ENCODE measurements at places on chromosomes 3 and 15.

- DNase-seq, result no peak
Observed at GRCh38 chr3:191227541-191227940, 28.5 kb downstream of the OSTN start.

GRCh38 chr3:155302891-155303290, 9.4 kb upstream of the STRIT1 start:
- DNase-seq, result no peak

DNA sequence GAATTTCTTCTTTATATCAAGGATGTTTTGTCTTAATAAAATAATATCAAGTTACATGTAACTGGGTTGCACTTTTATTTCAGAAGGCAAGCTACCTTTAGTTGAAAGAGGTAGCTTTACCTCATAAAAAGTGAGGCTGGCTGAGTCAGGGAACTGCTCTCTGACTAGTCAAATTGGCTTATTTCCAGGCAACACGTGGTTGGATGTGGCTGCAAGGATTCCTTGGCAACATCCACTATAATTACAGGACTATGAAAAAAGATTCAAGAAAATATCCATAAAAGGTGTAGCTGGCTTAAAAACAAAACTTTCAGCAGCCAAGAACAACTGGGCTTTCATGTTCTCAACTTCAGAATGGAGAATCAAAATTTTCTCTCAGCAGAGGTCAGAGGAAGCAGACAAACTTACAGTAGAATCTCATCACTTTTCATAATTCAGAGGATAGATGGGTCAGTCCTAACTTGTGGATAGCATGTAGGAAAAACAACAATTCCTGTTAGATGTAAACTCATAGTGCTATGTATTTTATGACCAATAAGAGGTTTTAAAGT, 779.1 kb downstream of the MECOM start:
- DNase-seq, result no peak

GRCh38 chr15:28098360-28098765, 752 bp downstream of the OCA2 start:
- no peak for DNase-seq

GRCh38 chr3:193210618-193211017, 30.4 kb upstream of the PLAAT1 start:
- DNase-seq, result no peak

GRCh38 chr3:35800960-35801459, 161.7 kb downstream of the ARPP21 start:
- no peak for DNase-seq

GRCh38 chr15:50183112-50183794, 1.3 kb downstream of the SLC27A2 start:
- DNase-seq, result peak; percentile 24

DNA sequence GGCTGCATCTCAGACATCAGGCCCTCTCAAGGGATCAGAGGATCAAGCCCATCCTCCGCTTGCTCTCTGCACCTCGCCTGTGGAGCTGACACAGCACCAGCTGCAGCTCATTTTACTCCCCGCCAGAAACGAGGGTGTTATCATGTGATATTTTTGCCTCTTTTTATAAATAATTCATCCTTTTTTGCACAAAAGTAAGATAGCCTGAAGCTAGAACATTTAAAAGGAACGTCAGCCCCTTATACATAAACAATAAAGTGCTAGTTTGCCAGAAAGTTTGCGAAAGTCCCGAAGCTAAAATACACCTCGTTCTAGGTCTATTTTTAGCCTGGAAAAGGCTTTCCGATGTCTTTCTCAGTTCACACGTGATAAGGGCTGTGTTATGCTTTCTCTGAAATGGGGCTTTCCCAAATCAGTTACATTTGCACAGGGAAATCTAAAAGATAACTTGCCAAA, 9.6 kb upstream of the FAM174B start:
- DNase-seq, result no peak

GRCh38 chr15:40991355-40991754, 38.1 kb downstream of the CHAC1 start:
- DNase-seq, result no peak

DNA sequence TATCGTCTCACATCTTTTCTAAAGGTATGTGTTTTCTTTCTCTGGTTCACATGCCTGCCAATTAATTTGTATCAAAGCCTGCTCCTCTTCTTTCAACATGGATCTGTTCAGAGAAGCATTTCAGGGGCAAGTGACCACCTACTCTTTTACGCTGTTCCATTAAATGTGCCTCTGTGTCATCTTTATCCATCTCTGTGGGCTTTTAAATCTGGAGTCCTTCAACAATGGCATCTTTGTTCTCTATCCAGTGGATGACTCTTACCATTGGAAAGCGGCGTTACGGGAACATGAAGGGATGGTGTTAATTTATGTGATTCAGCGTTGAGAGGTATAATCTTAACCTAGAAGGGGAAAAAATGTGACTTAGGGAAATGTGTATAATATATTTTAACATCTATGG, 92.7 kb upstream of the CFAP20DC start:
- DNase-seq, result no peak

DNA sequence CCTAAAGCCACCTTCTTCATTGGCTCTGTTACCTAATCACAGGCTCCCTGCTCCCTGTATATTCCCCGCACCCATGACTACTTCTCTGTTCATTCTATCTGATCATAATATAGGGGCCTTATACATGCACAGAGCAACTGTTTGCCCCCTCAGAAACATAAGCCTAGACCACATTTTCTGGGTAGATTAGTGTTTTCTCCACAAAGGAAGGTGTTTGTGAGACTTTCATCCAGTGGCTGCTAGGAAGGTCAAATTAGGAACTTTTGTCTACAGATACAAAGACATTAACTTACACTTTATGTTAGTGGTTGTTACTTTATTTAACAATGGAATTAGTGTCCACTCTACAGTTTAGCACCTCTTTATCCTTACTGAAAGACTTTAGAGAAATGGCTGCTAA, 174.9 kb downstream of the GHSR start:
- no peak for DNase-seq

- DNase-seq, result no peak
Observed at GRCh38 chr15:31585240-31585639, 258.6 kb downstream of the KLF13 start.

GRCh38 chr3:187322291-187322690, 30.8 kb upstream of the MASP1 start:
- no peak for DNase-seq

DNA sequence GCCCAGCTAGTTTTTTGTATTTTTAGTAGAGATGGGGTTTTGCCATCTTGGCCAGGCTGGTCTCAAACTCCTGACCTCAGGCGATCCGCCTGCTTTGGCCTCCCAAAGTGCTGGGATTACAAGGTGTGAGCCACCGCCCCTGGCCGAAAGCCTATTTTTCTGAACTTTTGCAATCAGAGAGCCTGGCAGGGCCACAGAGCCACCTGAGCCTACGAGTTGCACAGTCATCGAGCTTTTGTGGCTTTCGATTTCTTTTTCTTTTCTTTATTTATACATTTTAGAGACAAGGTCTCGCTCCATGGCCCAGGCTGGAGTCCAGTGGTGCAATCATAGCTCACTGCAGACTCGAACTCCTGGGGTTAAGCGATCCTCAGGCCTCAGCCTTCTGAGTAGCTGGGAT, 140.4 kb downstream of the NSMCE3 start:
- DNase-seq, result no peak

GRCh38 chr3:155555479-155556060, 189.3 kb downstream of the PLCH1 start:
- DNase-seq, result no peak

- no peak for DNase-seq
Observed at GRCh38 chr15:43266386-43266785, 342 bp downstream of the TGM5 start.

DNA sequence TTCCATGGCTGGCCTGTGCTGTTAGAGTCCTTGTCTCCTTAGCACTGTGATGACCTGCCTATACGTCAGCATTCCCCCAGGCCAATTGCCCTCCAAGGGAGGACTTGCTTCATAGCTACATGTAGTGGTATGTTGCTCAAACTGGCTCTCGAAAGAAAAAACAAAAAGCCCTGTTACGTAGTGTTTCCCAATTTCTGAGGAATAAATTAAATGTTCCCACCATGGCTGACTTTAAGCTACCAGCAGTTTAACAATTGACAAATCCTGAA, 54.6 kb downstream of the WNT7A start:
- DNase-seq, result no peak

DNA sequence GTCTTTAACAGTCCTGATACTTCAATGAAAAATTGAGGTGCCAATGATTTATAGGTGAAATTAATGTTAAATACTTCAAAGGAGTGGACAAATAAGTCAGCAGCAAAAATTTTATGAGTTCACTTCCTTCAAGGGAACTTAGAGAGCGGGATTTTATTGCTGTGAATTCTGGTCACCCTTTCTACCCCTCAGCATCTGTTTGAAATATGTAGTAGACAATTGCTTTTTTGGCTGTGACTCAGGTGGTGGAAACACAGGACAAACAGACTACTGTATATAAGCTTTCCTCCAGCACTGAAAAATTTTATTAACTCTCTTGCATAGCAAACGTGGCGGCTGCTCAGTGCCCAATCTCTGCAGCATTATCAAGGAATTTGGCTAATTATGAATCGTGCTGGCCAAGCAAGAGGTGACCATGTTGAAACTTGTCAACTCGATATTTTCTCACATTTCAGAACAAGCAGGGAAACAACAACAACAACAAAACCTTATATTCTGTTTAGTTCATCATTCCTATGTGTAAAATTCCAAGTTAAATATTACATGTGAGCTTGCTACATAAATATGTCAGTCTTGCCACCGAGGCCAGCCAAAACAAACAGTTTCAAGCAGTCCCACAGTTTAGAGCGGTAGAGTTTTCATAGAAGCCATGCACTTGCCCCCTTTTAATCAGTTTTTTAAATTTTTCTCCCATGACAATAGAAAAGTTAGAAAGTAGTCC, 420.2 kb downstream of the FOXP1 start:
- DNase-seq, result no peak

GRCh38 chr3:17088602-17089313, 204.0 kb downstream of the PLCL2 start:
- no peak for DNase-seq

DNA sequence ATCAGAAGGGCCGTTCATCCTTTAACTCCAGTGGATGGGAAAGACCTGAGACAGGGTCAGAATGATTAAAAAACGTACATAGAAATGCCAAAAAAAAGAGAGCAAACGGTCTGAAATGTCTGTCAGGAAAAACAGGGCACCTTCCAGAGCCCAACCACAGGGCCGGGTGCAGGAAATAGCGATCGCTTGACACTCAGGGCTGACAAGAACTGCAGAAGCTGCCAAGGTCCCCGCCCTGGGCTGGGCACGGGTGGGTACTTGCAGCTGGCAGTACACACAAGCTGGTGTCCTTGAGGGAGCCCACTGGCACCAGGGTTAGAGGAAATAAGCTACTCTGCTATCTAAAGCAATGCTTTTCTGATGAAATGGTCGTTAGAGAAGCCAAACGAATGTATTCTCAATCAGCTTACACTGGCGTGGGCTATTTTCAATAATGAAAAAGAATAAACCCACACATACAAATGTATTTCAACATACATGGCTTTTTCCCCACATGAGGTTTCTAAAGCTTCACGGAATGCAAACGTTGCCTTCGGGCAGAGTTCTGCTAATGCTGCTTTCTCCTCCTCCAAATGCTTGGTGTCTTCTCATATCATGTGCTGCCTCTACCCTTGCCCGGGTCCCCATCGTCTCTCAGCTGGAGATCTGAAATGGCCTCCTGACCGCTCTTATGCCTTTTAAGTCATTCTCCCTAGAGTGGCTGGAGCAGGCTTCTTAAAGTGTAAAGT, 15.6 kb downstream of the FRMD4B start:
- DNase-seq, result no peak

GRCh38 chr3:14322667-14323295, 79.6 kb upstream of the SLC6A6 start:
- no peak for DNase-seq

- DNase-seq, result no peak
Observed at GRCh38 chr3:129688271-129688895, 81.9 kb upstream of the PLXND1 start.

GRCh38 chr15:92155934-92156333, 237.7 kb upstream of the ST8SIA2 start:
- DNase-seq, result no peak

- DNase-seq, result no peak
Observed at GRCh38 chr3:114078126-114078525, 21.6 kb downstream of the QTRT2 start.

DNA sequence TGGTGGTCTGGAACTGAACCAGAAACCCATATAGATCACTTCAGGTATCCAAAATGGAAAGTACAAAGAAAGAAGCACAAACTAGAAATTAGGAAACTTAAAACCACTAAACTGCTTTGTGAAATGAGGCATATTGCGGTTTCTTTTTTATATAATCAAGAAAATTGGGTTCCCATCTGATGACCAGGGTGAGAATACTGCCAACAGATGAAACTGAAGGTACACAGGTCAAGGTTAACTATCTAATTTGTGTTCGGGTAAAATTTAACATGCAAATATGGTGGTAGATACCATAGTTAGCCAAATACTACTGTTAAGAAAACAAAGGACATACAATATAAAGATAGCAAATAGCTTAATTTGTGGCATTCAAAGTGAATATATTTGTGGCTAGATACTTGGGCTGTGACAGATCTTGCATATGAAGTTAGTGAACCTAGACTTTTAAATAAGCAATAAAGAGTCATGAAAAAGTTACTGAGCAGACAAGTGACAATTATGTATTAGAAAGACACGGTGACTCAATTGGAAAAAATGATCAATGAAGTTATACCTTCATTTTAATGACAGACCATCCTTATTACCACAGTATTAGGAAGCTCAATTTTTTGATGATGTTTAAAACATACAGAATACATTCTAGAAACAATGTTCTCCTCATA, 127.4 kb downstream of the NR2E3 start:
- DNase-seq, result no peak
